ENCODE measurements at places on chromosomes 5 and 9. TPM values are rescaled to one million over a fixed set of nuclear protein-coding genes. Genes with fewer than 3 reads are reported as not detected.

Gene TAF11L5
- 2.3 TPM for total RNA-seq

Gene RGMB
- 17.3 TPM for total RNA-seq

Gene PNPLA7
- total RNA-seq, result 0.16 TPM

Gene RPL35
- 3,002 TPM for total RNA-seq

Gene SPATA31D4
- 0.58 TPM for total RNA-seq
